Astrocyte (in vitro differentiated cells and primary cell): ENCODE measurements at places on chromosomes 12 and 14.
A peak's percentile ranks its signal among the peaks of the same experiment; 100 is the strongest.

DNA sequence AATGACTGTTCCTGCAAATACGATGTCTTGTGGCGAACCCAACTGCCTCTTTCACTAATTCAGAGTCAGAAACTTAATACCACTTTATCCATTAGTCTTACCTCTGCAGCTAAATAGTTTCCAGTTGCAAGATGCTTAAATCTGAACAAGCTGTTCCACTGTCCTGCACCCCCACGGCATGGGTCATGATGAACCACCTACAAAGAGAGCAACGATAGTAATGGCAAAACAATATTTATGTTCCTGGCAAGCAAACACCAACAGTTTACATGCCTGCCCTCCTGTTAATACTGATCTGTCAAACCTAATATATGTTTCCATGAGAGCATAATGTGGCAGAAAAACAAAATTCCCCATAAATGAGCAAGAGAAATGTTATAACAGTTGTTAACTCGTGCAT lies 121.9 kb downstream of the ITPR2 start:
- no peak for DNase-seq
- no peak overlapping the region for H3K27ac ChIP-seq
- no peak overlapping the region for H3K4me3 ChIP-seq
- H3K27me3 ChIP-seq, result no peaks in the 10 kb centered on the region

GRCh38 chr14:85533023-85533860 lies 3.3 kb downstream of the FLRT2 start:
- H3K36me3 ChIP-seq, result no peaks in the 10 kb centered on the region
- H3K27me3 ChIP-seq, result peaks cover 17% of the 10 kb centered on the region
- DNase-seq, result peak; percentile 78
- peaks cover 47% of the 10 kb centered on the region for H3K4me1 ChIP-seq

DNA sequence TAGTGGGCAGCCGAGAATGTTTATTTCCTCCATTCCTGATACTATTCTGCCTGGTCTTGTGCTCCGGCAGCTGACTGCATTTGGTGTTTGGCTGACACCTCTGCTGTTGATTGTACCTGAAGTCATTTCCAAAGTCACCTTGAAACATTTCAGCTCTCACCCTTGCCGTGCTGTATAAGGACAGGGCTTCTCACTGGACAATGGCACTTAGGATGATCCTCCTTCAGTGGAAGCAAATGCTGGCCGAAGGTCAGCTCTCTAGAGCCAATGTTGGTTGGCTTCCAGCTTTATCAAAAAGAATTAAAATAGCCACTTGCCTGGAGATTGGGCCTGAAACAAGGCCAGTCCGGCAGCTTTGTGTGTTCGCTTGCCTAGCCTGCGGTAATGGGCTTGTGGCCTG lies 44.0 kb downstream of the ACACB start:
- no peak for DNase-seq
- H3K27ac ChIP-seq, result no peak overlapping the region
- H3K27me3 ChIP-seq, result no peaks in the 10 kb centered on the region

GRCh38 chr12:65948320-65949008 lies 124.2 kb downstream of the HMGA2 start:
- no peaks in the 10 kb centered on the region for H3K27me3 ChIP-seq
- H3K4me3 ChIP-seq, result peak overlapping the region; percentile 4
- H3K36me3 ChIP-seq, result peaks cover 21% of the 10 kb centered on the region
- peak overlapping the region; percentile 86 for H3K27ac ChIP-seq

DNA sequence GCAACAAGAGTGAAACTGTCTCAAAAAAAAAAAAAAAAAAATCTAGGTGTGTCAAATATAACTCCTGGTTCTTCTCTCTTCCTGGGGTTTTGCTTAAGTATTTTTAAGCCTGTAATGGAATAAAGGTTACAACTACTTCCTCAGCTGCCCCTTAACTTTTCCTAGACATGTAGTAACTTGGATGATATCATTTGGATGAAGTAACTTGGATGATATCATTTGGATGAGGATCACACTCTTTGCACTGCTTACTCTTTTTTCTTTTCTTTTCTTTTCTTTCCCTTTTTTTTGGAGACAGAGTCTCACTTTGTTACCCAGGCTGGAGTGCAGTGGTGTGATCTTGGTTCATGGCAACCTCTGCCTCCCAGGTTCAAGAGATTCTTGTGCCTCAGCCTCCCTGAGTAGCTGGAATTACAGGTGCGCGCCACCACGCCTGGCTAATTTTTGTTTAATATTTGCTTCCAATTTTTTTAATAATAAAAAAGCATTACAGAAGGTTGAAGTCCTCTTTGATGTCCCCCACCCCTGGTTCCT lies 775 bp upstream of the FAM186A start:
- no peaks in the 10 kb centered on the region for H3K27me3 ChIP-seq
- H3K27ac ChIP-seq, result no peak overlapping the region
- H3K4me1 ChIP-seq, result no peaks in the 10 kb centered on the region
- no peak for DNase-seq
- no peaks in the 10 kb centered on the region for H3K36me3 ChIP-seq
- no peak overlapping the region for H3K4me3 ChIP-seq
